ENCODE measurements at places on chromosomes 5 and 9.

- peak; percentile 1 for DNase-seq
These were observed 928 bp downstream of the MCTP1 start for GRCh38 chr5:95283761-95284571.

DNA sequence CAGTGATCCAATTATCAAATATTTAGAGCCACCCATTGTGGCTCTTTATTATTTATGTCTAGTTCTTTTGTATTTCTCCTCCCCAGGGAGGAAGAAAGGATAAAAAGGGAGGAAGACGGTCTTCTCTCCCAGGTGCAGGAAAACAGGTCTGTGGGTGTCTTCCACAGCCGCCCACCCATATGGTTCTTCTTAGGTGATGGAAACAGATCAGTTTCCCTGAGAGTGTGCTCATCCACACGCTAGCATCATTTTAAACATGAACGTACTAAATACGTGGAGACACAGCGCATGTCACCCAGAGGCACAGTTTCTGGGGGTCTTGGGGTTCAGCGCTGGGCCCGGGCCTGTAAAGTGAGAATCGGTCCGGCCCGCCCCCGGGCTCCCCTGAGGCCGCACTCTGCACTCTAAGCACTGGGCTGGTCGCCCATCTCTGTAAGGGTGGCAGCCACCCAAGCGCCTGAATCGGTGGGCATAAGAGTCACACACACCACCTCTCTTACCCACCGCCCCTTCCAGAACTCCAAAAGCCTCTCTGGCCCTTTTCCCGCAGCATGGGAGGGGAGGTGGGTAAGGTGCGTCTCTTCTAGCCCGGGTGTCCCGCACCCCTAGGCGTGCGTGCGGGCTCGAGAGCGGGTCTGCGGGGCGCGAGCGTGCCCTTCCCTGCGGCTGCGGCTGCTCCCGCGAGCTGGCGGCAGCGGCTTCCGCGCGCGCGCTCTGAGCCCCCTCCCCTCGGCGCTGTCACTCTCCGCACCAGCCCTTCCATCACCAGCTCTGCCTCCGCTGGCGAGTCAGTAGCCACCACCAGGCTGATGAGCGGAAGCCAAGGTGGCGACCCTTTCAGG lies 1.3 kb downstream of the PTCH1 start:
- peak; percentile 36 for DNase-seq

GRCh38 chr5:57665146-57665936 lies 182.7 kb upstream of the ACTBL2 start:
- no peak for DNase-seq

DNA sequence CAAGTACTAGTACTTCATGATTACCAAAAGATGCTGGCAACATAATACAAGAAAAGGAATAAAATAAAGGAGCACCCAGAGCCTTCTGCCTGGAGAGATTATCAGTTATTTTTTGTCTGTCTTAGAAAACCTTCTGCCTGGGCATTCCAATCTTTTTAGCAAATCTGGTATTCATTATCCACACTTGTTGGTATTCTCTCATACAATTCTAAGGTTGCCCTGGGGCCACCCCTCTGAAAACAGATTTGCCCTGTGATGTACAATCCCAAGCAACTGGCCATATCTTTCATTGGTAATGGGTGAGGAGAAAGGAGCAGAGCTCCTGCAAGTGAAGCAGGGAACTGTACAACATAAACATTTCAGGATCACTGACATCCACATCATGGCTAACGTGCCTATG lies 47.8 kb downstream of the WDR41 start:
- no peak for DNase-seq

GRCh38 chr9:135359764-135360163 lies 119.8 kb upstream of the PPP1R26 start:
- DNase-seq, result no peak

DNA sequence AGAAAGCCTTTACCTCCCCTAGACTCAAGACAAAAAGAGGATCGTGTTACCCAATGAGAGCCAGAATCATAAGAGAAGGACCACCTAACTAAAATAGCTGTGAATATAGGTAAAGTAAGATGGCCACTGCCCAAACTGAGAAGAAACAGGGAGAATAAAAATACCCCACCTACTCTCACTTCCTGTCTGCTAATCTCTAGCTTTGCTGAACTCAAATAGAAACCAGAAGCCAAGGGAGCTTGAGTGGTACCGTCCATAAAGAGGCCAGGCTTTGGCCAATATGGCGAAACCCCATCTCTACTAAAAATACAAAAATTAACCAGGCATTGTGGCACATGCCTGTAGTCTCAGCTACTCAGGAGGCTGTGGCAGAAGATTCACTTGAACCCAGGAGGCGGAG lies 123.0 kb upstream of the FST start:
- no peak for DNase-seq

- DNase-seq, result peak; percentile 52
These were observed 77.5 kb upstream of the IFNE start for GRCh38 chr9:21559402-21560280.

DNA sequence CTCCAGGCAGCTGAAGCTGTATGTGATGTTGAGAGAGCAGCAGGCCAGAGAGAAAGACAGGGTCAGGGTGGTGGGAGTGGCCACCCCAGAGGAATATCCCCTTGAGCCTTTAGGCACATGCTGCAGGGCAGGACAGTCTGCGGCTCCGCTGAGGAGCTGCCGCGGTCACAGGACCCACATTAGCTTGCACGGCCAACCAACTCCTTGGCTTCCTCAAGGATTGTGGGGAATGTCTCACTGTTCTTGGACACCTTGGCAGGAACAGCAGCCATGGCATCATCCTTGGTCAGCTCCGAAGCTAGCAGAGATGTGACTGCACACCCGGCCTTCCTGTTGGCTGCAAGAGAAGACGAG lies 27.8 kb downstream of the PCDHGC5 start:
- DNase-seq, result no peak

DNA sequence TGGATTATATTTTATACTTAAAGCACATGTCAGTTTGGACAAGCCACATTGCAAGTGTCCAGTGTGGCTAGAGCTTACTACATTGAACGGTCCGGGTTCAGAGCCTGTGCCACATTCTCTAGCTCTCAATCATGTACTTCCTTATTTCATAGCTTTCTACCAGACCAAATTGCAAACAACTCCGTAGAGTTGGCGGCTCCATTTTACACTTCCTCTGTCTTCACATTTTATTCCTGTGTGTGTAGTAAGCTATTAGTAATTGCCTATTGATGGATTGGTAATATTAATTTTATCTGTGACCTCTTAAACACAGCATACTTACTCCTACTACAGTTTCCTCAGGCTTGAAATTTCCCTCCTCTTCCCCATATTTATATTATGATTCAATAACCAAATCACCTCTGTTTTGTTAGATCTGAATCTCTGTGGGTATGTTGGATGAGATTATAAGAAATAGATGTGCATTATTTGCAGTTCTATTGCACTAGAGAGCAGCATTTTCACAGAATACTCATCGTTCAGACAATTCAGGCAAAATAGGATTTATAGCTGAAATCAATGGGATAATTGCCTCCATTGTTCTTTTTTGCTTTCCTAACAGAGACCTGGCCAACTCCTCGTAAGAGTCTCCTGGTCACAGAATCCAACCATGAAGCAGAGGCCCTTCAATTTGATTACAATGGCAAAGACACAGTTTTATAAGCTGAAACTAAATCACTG lies 29.0 kb upstream of the C9orf72 start:
- DNase-seq, result no peak

- DNase-seq, result no peak
These were observed 11.1 kb downstream of the NR5A1 start for GRCh38 chr9:124496075-124496449.

DNA sequence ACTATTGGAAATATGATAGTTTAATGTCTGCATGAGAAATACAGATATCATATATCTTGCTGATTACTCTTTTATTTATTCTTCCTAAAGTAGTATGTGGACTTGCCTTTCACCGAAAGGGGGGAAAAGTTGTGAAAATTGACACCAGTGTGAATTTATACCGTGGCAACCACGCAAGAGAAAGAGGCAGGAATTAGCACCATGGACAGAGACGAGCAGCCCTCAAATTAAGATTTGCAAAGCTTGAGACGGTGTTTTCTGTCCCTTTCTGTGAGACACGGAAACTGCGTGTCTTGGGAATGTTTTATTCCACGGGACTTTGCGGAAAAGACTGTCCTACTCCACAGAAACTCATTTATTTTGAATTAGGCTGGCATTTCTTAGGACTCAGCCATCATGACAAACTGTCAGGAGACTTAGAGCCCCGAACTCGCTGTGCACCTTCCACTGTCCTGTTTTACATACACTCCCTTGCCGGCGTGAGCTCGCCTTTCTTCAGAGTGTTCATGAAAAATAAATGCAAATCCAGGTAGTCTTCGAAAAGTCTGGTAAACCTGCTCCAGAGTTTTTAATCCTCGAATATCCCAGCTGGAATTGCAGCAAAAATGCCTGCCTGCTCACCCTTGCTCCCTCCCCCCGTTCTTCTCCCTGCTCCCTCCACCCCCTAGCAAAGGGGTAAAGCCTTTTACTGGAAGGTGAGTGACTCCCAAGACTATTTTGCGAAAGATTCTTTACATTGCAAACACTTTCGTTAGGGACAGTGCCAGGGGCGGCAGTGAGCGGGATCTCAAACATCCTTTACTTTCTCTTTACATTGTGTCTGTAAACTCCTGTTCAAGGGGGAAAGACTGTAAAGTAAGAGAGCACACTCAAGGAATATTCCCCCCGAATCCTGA lies 3.8 kb upstream of the ELAVL2 start:
- DNase-seq, result no peak

- DNase-seq, result no peak
These were observed 24.0 kb downstream of the TUT7 start for GRCh38 chr9:86330186-86330585.

GRCh38 chr5:135170500-135170899 lies 136.5 kb upstream of the PITX1 start:
- DNase-seq, result no peak

DNA sequence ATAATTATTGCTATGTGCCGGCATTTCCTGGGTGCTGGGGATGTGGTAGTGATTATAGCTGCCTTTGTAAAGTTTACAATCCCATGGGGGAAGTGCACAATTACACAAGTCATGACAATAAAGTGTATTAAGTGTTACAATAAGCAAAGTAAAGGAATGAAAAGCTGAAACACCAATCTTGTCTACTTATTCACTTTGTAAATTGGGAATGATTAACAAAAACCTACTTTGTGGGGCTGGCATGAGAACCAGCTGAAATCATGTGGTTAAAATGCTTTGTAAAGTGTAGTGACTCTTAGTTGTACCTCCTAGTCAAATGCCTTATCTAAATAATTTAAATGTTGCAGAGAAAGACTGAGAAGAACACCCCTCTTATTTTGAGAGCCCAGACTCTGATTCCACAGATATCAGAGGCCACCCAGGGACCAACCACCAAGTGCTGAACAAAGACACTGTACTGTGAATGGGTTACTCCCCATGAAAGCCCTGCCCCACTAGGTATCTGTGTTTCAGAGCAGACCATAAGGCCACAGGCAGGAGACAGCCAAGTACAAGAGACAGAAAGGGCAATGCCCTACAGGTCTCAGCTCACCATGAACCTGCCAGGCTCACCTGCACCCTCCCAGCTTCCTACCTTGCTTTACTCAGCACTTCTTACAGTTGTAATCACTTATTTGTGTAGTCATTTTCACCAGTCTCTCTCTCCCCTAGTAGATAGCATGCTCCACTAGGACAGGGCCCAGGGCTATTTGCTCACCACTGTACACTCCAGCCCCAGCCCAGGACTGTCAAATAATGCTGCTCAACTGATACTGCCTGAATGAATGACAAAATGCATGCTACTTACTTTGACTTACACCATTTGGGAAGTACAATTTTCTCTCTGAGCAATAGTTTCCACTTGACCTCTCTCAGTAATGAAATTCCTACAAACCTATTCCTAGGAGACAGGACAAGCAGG lies 101.6 kb upstream of the APC start:
- DNase-seq, result no peak

- peak; percentile 3 for DNase-seq
These were observed 160.7 kb upstream of the DAPK1 start for GRCh38 chr9:87336914-87337333.

- no peak for DNase-seq
These were observed 1.1 kb downstream of the GSN start for GRCh38 chr9:121268851-121269641.

- DNase-seq, result peak; percentile 52
These were observed 2.0 kb downstream of the LARP1 start for GRCh38 chr5:154756868-154757813.

GRCh38 chr5:11197726-11198125 lies 436.7 kb upstream of the DAP start:
- no peak for DNase-seq

GRCh38 chr5:38678076-38678475 lies 121.6 kb upstream of the LIFR start:
- no peak for DNase-seq

DNA sequence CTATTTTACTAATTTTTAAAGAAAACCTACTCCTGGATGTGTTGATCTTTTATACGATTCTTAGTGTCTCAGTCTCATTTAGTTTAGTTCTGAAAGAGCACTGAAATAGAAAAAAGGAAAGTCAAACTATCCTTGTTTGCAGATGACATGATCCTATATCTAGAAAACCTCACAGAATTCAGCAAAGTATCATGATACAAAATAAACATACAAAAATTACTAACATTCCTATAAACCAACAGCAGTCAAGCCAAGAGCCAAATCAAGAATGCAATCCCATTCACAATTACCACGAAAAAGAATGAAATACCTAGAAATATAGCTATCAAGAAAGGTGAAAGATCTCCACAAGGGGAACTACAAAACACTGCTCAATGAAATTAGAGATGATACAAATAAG lies 225.8 kb upstream of the CDH18 start:
- DNase-seq, result no peak

GRCh38 chr9:849431-849830 lies 7.9 kb downstream of the DMRT1 start:
- DNase-seq, result no peak

DNA sequence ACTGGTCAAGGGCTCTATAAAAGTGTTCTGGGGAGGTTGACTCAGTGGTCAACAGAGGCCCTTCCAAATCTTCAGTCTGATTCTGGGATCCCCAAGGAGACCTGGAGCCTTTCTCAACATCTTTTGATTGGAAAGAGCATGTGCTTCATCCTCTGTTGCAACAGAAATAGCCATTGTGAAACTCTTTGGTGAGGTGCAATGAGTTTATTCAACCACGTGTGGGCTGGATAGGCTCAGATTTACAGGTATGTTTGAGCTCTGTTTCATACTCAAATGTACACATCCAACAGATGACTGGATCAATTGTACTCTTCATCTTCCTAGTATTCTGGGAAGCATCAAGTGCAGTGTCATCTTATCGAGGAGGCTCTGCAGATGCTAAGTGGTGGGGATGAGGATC lies 60.5 kb downstream of the CTSL start:
- DNase-seq, result no peak

- no peak for DNase-seq
These were observed 382 bp upstream of the FGF1 start for GRCh38 chr5:142686210-142686734.

DNA sequence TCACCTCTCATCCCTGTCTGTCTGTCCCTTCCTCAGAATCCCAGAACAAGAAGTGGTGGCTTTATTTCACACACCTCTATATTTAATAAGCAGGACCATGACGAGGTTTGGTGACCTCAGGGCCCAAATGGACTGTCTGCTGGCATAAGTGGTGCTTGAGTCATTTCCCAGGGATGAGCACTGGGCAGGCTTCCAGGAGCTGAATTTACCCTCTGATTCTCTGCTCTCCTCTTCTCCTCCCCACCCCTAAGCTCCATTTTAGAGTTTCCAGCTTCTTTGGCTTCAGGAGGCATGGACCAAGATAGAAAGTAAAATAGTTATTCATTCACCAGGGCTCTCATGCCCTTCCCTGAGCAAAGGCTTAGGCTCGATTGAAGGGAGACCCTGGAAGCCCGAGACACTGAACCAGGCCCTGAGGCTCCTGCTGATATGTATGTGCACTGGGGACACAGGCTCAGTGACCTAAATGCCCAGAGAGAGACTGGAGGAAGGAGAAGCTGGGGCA lies 69.1 kb downstream of the PPARGC1B start:
- no peak for DNase-seq

GRCh38 chr5:15598294-15598902 lies 98.4 kb downstream of the FBXL7 start:
- no peak for DNase-seq

Measured in stimulated activated CD4-positive, alpha-beta T cell treated with anti-CD3 and anti-CD28 coated beads, Interleukin-12 subunit alpha, Interleukin-12 subunit beta, amount 100 ng/mL, for 4 hours (primary cell).